Nephron progenitor cell (in vitro differentiated cells): ENCODE measurements at places on chromosomes 1 and 21.

GRCh38 chr21:15839026-15839425, 109.2 kb downstream of the USP25 start:
- H3K4me3 ChIP-seq: no peak overlapping the region
- no peak for DNase-seq
- H3K27ac ChIP-seq: no peak overlapping the region
- H3K27me3 ChIP-seq: no peaks in the 10 kb centered on the region
- peaks cover 5% of the 10 kb centered on the region for H3K36me3 ChIP-seq

- H3K27me3 ChIP-seq: peaks cover 15% of the 10 kb centered on the region
- H3K36me3 ChIP-seq: no peaks in the 10 kb centered on the region
Observed at GRCh38 chr1:202599669-202600431, 110.4 kb downstream of the SYT2 start.

- no peak overlapping the region for H3K4me3 ChIP-seq
- DNase-seq: no peak
- no peak overlapping the region for H3K27ac ChIP-seq
- peaks cover 18% of the 10 kb centered on the region for H3K4me1 ChIP-seq
Observed at GRCh38 chr1:978835-979743, 2.8 kb downstream of the PERM1 start.

DNA sequence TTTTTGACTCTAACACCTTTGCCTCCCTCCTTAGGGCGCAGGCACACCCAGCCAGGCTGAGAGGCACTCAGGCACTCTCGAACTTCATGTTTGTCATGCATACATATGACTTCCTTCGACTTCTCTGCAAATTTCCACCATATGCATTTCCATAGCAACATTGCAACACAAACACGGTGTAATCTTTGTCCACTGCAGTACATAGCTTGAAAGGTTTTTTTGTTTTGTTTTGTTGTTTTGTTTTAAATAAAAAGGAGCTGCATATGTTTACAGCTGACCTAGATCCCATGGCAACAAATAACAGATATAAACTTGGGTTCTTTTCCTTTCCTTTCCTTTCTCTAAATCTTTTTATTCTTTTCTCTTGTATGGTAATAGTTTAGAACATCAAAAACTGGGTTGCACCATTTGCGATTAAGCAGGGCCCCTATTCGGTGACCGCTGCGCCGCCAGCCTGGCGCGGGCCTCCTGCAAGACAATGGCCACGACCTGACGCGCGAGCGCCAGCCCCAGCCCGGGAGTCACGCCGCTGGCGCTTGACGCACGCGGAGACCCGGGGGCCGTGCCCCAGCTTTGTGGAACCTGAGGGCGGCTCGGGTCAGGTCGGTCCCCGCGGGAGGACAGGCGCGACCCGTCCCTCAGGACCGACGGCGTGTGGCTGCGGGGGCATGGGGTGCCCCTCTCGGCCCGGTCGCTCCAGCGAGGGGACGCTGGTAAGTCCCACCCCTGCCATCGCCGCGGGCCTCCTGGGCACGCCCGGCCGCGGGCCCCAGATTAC, 35.2 kb downstream of the CCN1 start:
- H3K27me3 ChIP-seq: peaks cover 11% of the 10 kb centered on the region
- no peak overlapping the region for H3K4me3 ChIP-seq
- H3K27ac ChIP-seq: no peak overlapping the region
- H3K36me3 ChIP-seq: peaks cover 7% of the 10 kb centered on the region
- H3K4me1 ChIP-seq: peaks cover 14% of the 10 kb centered on the region

DNA sequence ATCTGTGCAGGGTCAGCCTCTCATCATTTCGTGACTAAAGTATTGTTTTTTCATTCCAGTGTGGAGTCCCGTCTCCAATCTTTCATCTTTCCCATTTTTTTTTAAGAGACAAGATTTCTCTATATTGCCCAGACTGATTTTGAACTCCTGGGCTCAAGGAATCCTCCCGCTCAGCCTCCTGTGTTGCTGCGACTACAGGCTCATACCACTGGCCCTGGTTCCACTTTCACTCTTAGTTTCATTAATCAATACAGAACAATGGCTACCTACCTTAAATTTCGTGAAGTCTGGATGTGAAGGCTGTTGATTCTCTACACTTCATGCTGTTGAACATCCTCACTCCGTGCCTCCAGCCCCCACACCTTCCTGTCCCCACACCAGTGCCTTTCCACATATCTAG, 97.7 kb upstream of the GREM2 start:
- no peaks in the 10 kb centered on the region for H3K4me1 ChIP-seq
- no peaks in the 10 kb centered on the region for H3K36me3 ChIP-seq
- H3K4me3 ChIP-seq: no peak overlapping the region
- peaks cover 14% of the 10 kb centered on the region for H3K27me3 ChIP-seq

DNA sequence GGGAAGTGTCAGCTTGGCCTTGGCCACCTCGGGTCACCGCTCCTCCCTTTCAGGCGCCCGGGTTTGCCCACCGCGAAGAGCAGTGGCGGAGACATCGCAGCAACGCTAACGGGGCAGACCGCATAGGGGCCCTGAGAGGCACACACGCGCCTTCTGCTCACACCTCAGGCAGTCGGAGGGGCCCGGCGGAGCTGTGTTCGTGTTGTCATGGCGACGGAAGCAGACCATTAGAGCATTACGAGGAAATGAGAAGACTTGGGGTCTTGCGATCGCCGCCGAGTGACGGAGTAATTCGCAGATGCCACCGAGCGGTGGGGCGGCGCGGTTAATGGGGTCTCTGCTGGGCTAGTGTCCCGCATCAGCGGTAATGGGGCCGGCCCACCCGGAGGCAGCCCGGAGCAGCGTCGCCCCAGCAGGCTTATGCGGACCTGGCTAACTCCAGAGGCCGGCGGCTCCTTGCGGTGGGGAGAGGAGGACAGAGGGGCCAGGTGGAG, 144.1 kb downstream of the TNR start:
- peak; percentile 80 for DNase-seq
- no peak overlapping the region for H3K27ac ChIP-seq
- peak overlapping the region; percentile 79 for H3K4me3 ChIP-seq
- H3K27me3 ChIP-seq: peaks cover 76% of the 10 kb centered on the region
- H3K4me1 ChIP-seq: peaks cover 23% of the 10 kb centered on the region
- no peaks in the 10 kb centered on the region for H3K36me3 ChIP-seq

DNA sequence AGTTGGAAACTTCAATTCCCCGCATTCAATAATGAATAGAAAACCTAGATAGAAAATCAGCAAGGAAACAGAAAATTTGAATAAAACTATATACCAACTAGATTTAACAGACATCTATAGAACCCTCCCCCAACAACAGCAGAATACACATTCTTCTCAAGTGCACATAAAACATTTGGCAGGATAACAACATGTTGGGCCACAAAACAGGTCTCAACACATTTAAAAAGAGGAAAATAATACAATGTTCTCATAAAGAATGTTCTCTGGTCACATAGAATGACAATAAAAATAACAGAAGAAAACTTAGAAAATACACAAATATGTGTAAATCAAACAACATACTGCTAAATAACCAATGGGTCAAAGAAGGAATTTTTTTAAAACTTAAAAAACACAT, 24.9 kb downstream of the ITGB3BP start:
- no peak overlapping the region for H3K27ac ChIP-seq
- no peak overlapping the region for H3K4me3 ChIP-seq
- no peaks in the 10 kb centered on the region for H3K4me1 ChIP-seq
- no peaks in the 10 kb centered on the region for H3K27me3 ChIP-seq

DNA sequence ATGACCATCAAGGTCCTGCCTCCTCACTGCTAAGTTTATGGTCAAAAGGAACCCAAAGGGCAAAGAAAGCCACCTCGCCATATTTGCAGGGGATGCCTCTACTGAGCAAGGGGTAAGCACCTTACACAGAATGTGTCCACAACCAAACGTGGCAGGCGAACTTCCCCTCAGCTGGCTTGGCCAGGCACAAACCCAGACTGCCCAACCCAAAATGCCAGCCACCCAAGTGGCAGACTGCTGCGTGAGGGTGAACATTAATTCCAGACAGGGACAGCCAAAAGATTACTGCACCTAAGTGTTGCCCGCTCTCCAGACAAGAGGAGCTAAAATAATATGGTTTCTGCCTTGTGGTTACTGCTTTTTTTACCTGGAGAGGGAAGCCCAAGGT, 16.0 kb downstream of the ZNF697 start:
- H3K36me3 ChIP-seq: peaks cover 21% of the 10 kb centered on the region
- no peak for DNase-seq
- H3K4me1 ChIP-seq: peaks cover 54% of the 10 kb centered on the region
- H3K4me3 ChIP-seq: no peak overlapping the region

GRCh38 chr1:236677641-236678235, 8.6 kb upstream of the ACTN2 start:
- no peak overlapping the region for H3K4me3 ChIP-seq
- no peak overlapping the region for H3K27ac ChIP-seq
- H3K27me3 ChIP-seq: peaks cover 36% of the 10 kb centered on the region
- no peaks in the 10 kb centered on the region for H3K36me3 ChIP-seq

GRCh38 chr1:117146575-117147340, 25.2 kb upstream of the TRIM45 start:
- H3K4me3 ChIP-seq: no peak overlapping the region
- no peak overlapping the region for H3K27ac ChIP-seq
- peaks cover 2% of the 10 kb centered on the region for H3K36me3 ChIP-seq

DNA sequence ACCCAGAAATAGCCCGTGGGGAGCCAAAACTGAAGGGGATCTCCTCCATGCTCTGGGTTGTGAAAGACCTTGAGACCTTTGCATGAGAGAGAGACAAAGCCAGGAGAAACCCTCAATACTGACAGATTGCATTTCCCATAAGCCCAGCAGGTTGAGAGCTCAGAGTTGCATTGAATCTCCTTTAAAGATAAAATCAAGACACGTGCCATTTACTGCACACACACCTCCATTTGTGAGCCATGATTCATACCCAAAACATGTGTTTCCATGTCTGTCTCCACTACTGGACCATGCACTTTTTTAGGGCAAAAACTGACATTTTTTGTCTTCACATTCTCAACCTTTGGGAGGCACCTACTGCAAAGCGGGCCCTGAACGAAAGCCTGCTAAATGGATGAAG, 144.0 kb upstream of the NRIP1 start:
- H3K27ac ChIP-seq: no peak overlapping the region
- H3K36me3 ChIP-seq: no peaks in the 10 kb centered on the region
- peaks cover 10% of the 10 kb centered on the region for H3K27me3 ChIP-seq

GRCh38 chr1:158163000-158163947, 17.4 kb upstream of the CD1D start:
- H3K4me1 ChIP-seq: peaks cover 5% of the 10 kb centered on the region
- H3K4me3 ChIP-seq: no peak overlapping the region
- no peak overlapping the region for H3K27ac ChIP-seq
- peaks cover 23% of the 10 kb centered on the region for H3K27me3 ChIP-seq
- DNase-seq: no peak

- no peaks in the 10 kb centered on the region for H3K4me1 ChIP-seq
- H3K27ac ChIP-seq: no peak overlapping the region
- no peak for DNase-seq
- no peaks in the 10 kb centered on the region for H3K36me3 ChIP-seq
- peaks cover 9% of the 10 kb centered on the region for H3K27me3 ChIP-seq
Observed at GRCh38 chr1:185425163-185425562, 108.1 kb upstream of the IVNS1ABP start.

DNA sequence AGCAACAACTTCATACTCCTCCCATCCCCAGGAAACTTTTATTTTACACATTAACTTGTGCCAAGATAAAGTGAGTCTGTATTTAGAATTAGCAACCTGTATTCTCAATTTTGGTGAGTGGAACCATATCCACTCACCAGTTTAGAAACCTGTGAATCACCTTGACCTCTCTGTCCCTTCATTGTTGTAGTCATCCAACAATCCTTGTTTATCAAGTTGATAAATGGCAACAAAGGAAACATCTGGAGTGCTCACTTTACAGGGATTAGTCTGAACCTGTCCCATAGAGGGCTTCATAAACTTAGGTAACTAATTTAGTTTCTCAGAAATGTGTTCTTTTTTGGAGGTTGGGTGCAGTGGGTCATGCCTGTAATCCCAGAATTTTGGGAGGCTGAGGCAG, 3.9 kb upstream of the CLSPN start:
- H3K27me3 ChIP-seq: peaks cover 21% of the 10 kb centered on the region
- peaks cover 10% of the 10 kb centered on the region for H3K4me1 ChIP-seq
- H3K36me3 ChIP-seq: no peaks in the 10 kb centered on the region
- DNase-seq: no peak
- no peak overlapping the region for H3K27ac ChIP-seq

GRCh38 chr1:152933196-152933595, 13.8 kb upstream of the SPRR5 start:
- H3K4me1 ChIP-seq: no peaks in the 10 kb centered on the region
- peaks cover 9% of the 10 kb centered on the region for H3K27me3 ChIP-seq
- H3K27ac ChIP-seq: no peak overlapping the region
- H3K4me3 ChIP-seq: no peak overlapping the region
- no peaks in the 10 kb centered on the region for H3K36me3 ChIP-seq

DNA sequence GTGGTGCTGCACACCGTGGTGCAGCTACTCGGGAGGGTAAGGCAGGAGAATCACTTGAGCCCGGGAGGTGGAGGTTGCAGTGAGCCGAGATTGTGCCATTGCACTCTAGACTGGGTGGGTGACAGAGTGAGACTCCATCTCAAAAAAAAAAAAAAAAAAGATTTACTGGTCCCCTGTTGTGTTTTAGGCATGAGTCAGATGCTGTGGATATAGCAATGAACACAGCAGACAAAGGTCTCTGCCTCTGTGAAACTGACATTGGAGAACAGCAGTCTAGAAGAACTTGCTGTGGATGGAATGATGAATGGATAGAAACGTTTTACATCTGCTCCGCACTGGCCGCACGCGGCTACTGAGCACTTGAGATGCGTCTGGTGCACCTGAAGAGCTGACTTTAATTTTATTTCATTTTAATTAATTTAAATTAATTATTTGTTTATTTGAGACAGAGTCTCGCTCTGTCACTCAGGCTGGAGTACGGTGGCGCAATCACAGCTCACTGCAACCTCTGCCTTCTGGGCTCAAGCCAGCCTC, 24.5 kb upstream of the EPHA2 start:
- peaks cover 66% of the 10 kb centered on the region for H3K4me1 ChIP-seq
- no peaks in the 10 kb centered on the region for H3K27me3 ChIP-seq
- H3K36me3 ChIP-seq: no peaks in the 10 kb centered on the region
- peak overlapping the region; percentile 22 for H3K27ac ChIP-seq
- H3K4me3 ChIP-seq: no peak overlapping the region

DNA sequence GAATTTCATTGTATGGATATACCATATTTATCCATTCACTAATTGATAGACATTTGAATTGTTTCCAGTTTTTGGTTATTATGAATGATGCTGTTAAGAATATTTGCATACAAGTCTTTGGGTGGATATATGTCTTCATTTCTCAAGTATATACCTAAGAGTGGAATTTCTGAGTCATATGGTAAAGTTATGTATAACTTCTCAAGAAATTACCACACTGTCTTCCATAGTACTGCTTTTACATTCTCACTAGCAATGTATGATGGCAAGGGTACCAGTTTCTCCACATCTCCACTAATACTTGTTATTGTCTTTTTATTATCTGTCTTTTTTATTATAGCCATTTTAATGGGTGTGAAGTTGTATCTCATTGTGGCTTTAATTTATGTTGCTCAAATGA, 74.6 kb upstream of the TENT5C start:
- H3K4me3 ChIP-seq: no peak overlapping the region
- peaks cover 14% of the 10 kb centered on the region for H3K36me3 ChIP-seq
- DNase-seq: no peak
- H3K27me3 ChIP-seq: no peaks in the 10 kb centered on the region
- H3K4me1 ChIP-seq: no peaks in the 10 kb centered on the region
- no peak overlapping the region for H3K27ac ChIP-seq

- H3K4me1 ChIP-seq: no peaks in the 10 kb centered on the region
- peaks cover 14% of the 10 kb centered on the region for H3K36me3 ChIP-seq
- no peak overlapping the region for H3K4me3 ChIP-seq
- peaks cover 5% of the 10 kb centered on the region for H3K27me3 ChIP-seq
- DNase-seq: no peak
Observed at GRCh38 chr1:232501854-232502253, 128.1 kb downstream of the SIPA1L2 start.
